ENCODE measurements at places on chromosomes 1 and 21.

GRCh38 chr1:24069817-24070216, 42.1 kb downstream of the MYOM3 start:
- no peak for DNase-seq

DNA sequence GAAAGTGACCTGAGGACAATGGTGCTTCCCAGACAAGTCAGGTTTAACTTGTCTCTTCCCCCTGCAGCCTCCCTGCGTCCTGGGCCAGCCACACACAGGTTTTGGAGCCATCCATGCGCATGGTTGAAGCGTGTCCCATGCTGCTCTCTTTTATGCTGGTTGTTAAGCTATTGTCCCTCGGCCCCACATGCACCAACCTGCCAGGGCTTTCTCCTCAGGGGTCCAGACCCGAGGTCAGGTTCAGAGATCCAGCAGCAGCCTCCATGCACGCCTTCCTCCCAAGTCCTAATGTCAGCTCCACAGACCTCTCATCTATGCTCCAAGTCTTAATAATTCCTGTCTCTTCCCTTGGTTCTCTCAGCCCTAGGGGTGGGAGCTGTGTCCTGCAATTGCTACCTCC, 1.6 kb downstream of the ABCA4 start:
- DNase-seq: no peak

GRCh38 chr1:107900090-107900945, 64.7 kb downstream of the VAV3 start:
- no peak for DNase-seq

GRCh38 chr1:3290915-3291314, 163.6 kb upstream of the ARHGEF16 start:
- DNase-seq: no peak

- DNase-seq: no peak
These were observed 75.2 kb upstream of the B3GALT5 start for GRCh38 chr21:39537571-39537970.

DNA sequence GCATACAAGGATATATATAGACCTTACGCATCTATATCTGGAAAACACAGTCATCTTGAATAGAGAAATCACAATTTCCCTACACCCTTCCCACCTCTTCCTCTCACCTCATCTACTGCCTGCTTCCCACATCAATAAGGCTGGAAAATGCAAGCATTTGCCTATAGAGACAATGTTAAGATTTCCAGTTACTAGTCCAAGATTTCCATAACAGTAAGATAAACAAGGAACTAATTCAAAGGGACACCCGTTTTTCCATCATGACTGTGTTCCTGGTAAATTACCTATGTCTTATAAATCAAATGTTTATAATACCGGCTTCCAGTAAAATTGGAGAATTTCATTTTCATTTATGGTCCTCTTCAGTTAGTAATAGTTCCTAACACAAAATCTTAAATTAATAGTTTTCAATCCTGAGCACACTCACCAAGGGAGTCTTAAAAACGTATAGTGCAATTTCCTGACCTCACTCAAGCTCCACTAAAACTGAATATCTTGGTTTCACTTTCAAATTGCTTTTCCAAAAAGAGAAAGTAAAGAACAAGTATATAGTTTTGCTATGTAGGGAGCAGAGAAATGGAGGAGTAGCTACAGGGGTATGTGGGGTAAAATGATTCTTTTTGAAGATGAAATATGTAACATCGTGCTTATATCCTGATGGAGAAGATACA, 398.7 kb downstream of the PLPP3 start:
- DNase-seq: no peak

GRCh38 chr1:215523906-215524305, 43.2 kb upstream of the KCTD3 start:
- peak; percentile 39 for DNase-seq

DNA sequence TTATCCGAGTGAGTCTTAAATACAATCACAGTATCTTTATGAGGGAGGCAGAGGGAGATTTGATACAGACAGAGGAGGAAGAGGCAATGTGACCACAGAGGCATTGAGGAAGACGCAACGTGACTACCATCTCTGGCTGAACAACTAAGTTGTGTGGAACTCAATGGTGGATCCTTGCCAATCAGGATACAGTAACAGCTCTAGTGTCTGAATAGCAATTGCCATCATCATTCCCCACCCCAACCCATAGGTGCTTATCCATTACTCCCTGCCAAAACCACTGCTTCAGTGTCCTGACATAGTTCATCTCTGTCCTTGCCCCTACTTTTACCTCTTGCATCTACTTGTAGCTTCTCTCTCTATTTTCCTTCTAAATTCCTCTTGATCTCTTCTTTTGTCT, 20.5 kb upstream of the RHBDL2 start:
- peak; percentile 91 for DNase-seq

DNA sequence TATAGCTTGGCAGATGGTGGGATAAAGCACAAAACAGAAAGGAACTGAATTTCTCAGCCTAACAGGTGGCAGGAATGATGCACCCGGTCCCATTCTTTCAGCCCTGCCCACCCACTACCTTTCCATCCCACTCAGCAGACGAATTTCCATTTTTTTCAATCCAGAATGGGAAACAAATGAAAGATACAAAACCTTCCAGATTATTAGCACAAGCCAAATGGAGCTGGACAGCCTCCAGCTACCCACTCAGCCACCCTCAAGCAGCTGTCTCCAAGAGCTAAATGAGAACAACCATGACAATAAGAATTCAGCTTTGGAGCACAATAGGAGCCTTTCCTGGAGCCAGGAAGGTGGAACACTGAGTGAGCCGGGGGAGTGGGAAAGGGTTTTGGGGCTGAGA, 96.3 kb upstream of the ST6GALNAC5 start:
- no peak for DNase-seq

GRCh38 chr1:7198664-7199063, 413.4 kb downstream of the CAMTA1 start:
- no peak for DNase-seq

DNA sequence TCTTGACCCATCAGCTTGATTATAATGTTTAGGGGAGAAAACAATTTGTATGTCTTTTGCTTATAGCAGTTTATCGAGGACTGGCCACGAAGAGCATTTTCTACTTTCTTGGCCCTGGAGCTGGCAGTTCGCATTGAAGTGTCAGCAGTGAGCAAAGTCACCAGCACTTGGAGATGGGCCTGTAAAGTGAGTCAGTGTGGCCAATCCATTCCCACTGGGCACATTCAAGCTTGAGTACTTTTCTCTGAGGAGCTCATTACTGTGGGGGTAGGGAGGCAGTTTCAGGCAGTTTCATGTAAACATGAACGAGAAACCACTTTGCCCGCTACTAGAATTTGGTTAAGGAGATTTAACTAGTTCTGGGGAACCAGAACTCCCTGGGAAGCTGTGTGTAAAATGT, 164.8 kb downstream of the PRDM2 start:
- DNase-seq: no peak

DNA sequence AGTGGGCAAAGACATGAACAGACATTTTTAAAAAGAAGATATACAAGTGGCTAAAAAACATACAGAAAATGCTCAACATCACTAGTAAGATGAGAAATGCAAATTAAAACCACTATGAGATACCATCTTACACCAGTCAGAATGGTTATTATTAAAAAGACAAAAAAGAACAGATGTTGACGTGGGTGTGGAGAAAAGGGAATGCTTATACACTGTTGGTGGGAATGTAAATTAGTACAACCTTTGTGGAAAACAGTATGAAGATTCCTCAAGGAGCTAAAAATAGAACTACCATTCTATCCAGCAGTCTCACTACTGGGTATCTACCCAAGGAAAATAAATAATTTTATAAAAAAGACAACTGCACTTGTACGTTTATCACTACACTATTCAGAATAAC, 73.9 kb downstream of the EBNA1BP2 start:
- DNase-seq: no peak

- no peak for DNase-seq
These were observed 5.4 kb downstream of the PPP2R5A start for GRCh38 chr1:212290608-212291007.

- no peak for DNase-seq
These were observed 247.4 kb downstream of the CRB1 start for GRCh38 chr1:197515421-197515820.

DNA sequence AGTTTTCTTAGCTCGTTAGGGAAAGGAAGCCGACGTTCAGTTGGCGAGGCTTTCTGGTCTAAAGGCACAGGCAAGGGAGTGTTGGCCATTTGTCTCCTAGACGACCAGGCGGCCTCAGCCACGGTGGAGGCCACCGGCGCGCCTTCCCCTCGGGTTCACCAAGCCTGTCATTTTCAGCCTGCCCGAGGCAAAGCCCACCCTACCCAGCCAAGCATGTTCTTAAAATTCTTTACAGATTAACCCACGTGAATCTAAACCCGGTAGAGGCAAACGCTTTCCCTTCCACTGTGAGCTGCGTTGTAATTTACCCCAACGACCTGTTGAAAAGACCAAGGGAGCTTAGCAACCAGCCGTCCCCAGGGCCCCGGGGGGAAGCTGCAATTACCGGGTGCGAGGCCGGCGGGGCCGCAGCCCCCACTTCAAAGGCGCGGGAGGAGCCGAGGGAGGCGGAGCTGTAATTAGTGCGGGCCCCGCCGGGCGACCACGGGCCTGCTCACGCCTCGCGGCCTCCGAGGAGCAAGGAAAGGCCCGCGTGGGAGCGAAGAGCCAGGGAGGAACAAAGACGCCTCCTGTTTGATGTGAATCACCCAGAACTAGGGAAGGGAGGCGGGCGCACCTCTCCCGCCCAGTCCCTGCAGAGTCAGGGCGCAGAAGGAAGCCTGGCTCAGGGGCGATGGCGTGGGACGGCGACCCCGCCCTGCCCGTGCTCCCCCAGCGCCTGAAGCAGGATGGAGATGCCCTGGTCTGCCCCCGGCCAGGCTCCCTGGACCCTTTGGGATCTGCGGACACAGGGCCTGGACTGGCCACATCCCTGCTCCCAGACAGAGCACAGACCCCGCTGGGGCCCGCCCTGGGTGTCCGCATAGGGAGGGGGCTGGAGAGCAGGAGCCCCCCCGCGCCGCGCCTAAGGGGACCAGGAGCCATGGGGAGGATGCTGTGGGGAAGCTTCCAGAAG, 12.1 kb upstream of the TSPEAR start:
- no peak for DNase-seq

- DNase-seq: peak; percentile 62
These were observed 506 bp downstream of the JUN start for GRCh38 chr1:58783090-58783992.

DNA sequence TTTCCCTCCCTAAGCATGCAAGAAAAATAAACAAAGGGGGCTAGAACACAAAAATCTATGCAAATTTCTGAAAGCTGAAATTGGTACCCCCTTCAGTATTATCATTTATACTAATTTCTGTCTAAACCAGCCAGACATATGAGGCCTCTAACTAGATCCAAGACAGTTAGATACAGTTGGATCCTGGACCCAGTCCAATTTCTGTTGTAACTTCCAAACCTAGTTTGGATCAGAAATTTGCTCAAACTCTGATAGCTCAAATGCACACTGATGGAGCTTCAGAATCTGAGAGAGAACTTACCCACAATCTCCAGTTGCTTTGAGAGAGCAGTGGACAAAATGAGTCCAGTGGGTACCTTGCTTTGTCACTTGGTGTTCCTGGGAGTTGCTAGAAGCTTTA, 11.9 kb downstream of the CEP350 start:
- no peak for DNase-seq

- DNase-seq: no peak
These were observed 649 bp downstream of the PTPN7 start for GRCh38 chr1:202159534-202160371.

- DNase-seq: no peak
These were observed 85.5 kb downstream of the PIK3CD start for GRCh38 chr1:9737057-9737456.

- DNase-seq: peak; percentile 49
These were observed 373.1 kb downstream of the TGFB2 start for GRCh38 chr1:218718206-218718605.

- DNase-seq: no peak
These were observed 312.9 kb downstream of the NFIA start for GRCh38 chr1:61395146-61395800.

- DNase-seq: no peak
These were observed 90.0 kb upstream of the LRRN2 start for GRCh38 chr1:204775546-204775945.

DNA sequence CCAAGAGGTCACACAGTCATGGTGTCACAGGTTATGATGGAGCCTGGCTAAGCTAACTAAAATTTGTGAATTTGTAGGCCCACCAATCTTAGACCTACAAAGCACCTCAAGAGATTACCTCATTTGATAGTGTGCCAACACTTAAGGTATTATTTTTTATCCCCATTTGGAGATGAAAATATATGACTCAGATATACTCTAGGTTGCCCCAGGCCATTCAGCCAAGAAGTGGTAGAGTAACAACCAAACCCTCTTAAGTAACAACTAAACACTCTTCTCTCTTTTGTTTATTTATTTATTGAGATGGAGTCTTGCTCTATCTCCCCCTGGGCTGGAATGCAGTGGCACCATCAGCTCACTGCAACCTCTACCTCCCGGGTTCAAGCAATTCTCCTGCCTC, 14.3 kb downstream of the NPL start:
- no peak for DNase-seq

DNA sequence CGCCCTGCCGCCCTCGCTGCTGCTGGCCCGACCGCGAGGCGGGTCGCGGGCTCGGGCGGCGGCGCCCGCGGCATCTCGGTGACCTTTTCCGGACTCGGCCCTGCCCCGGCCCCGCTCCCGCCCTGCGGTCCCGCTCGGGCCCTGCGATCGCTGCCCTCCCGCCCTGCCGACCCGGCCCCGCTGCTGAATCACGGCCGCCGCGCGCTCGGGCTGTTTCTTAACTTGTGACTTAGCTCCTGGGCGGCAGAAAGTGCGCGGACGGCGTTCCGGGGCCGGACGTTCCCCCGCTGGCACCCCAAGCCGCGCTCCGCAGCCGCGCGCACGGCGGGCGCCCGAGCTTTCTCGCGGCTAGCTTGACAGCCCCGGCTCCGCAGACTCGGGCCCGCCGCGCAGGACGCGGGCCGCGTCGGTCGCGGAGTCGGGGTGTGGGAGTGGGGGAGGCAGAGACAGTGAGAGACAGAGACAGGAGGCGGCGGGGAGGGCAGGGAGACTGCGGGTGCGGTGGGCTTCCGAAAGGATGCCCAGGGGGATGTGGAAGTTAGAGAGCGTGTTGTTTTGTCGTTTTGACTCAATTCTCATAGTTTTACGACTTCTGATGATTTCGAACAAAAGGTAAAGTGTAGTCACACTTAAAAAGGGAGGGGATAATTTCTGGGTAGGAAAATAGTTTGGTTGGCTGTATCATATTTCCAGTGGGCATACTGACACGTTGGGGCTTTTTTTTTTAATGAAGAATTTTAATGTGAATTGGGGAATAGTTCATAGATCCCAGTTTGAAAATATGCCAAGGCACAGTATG, 49.8 kb downstream of the PRDM2 start:
- peak; percentile 45 for DNase-seq

- no peak for DNase-seq
These were observed 7.4 kb downstream of the PIGM start for GRCh38 chr1:160024195-160024905.

- no peak for DNase-seq
These were observed 74.3 kb upstream of the NBL1 start for GRCh38 chr1:19569786-19570185.

GRCh38 chr1:29202053-29202452, 20.4 kb upstream of the SRSF4 start:
- no peak for DNase-seq

GRCh38 chr1:202965422-202965821, 1.6 kb downstream of the CYB5R1 start:
- no peak for DNase-seq

Measured in fibroblast of skin of right biceps (primary cell).